Activated T-cell treated with anti-CD3 and anti-CD28 coated beads for 4 hours (primary cell): ENCODE measurements at places on chromosomes 2 and 18.

GRCh38 chr2:240302041-240302440 lies 133.4 kb upstream of the GPC1 start:
- no peak for DNase-seq

GRCh38 chr2:58051445-58051844 lies 4.8 kb downstream of the VRK2 start:
- DNase-seq: no peak

- no peak for DNase-seq
Observed at GRCh38 chr2:241545106-241545505, 13.4 kb upstream of the BOK start.

DNA sequence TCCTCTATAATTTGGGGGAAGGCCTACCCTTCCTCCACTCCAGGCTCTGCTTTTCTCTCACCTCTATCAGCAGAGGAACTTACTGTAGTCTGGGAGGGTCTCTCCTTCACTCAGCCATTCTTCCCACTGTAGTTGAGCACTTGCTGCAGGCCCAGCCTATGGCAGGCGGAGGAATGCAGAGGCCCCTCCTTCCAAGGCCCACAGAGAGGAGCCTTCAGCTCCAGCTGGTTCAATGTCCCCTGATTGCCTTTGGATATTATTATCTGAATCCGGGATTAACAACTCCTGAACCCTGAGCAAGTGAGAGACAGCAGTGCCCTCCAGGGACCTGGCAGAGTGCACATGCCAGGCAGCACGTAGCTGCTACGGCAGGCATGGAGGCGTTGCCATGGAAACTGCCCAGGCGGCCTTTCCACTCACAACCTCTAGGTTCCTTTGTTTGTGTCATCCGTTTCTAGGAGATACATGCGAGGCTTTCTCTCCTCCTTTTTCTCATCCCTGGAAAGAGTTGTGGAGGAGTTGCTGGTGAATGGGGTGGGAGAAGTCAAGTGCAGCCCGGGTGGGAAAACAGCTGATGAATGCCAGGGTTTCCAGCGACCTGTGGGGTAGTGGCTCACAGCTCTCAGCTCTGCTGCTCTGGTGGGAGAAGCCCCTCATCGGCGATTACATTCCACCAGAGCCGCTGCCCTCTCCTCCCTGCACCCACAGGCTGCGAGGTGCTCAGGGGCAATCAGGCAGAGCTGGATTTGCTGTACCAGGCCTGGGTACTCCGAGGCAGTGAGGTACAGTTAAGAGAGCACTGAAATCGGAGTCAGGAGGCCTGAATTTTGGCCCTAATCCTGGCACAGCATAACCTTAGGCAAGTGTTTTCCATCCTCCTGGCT lies 55.3 kb upstream of the HK2 start:
- DNase-seq: no peak
